ENCODE measurements at places on chromosomes 6 and 20.

GRCh38 chr6:137968455-137968804 is 101.4 kb downstream of the TNFAIP3 start:
- no peak for DNase-seq

DNA sequence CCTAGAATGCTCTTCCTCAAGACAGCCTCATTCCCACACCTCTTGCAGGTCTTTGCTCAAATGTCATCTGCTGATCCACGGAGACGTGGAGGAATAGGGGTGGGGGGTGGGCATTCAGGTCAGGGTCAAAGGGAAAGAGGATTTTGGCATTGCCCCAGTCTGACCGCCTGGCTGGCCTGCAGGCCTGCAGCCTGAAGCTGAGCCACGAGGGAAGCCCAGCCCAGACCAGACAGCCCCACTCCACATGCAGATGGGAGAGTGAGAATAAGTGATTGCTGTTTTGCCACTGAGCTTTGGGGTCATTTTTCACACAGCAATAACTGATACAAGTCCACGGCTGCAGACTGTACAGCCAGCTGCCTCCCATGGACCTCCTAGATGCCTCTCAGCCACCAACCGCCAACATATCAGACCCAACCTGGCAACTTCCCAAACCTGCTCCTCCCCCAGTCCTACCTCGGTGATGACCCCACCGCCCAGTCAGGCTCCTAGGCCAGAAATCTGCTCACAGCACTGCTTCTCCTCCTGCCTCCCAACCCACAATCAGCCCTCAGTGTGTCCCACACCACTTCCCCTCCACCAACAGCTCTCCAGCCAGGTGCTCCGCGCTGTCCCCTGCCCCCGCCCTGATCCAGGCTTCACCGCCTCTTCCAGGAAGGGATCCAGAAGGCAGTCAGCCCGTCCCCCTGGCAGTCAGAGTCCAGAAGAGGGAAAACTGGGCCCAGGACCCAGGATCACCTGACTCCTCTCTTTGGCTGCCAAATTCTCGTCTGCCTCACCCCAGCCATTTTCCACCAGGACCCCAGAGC is 14.0 kb downstream of the KIAA1755 start:
- DNase-seq = no peak

DNA sequence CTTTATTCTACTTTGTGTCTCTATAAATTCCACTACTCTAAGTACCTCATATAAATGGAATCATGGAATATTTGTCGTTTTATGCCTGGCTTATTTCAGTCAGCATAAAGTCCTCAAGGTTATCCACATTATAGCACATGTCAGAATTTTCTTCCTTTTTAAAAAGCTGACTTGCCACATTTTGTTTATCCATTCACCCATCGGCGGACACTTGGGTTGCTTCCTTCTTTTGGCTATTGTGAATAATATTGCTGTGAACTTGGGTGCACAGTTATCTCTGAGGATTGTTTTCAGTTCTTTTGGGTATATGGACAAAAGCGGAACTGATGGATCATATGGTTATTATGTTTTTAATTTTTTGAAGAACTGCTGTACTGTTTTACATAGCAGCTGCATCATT is 39.1 kb upstream of the ME1 start:
- DNase-seq = no peak

DNA sequence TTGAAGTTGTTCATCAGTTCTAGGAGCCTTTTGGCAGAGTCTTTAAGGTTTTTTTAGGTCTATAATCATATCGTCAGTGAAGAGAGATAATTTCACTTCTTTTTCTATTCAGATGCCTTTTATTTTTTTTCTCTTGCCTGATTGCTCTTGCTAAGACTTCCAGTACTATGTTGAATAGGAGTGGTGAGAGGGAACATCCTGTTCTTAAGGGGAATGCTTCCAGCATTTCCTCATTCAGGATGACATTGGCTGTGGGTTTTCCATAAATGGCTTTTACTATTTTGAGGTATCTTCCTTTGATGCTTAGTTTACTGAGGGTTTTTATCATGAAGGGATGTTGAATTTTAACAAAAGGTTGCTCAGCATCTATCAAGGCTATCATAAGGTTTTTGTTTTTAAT is 109.5 kb downstream of the CLVS2 start:
- DNase-seq = no peak

GRCh38 chr6:122918714-122919113 is 77.3 kb upstream of the CLVS2 start:
- no peak for DNase-seq

DNA sequence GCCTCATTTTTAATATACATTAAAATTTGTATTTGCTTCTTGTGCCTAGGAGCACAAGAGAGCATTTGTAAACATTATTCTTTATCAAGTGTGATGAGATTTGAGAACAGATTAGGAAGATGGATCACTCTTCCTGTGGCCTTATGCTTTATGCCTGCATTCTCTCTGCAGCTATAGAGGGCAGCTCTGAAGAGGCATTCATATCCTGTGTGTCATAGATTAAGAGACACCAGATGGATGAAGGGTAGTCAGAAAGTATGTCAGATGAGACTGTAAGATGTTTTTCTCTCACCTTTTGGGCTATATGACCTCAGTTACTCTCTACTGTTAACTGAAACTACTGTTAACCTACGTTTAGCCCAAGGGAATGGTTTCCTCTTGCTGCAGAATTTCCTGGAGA is 61.4 kb downstream of the DNAH8 start:
- DNase-seq = peak; percentile 23

GRCh38 chr6:39040080-39040673 is 8.4 kb upstream of the GLP1R start:
- no peak for DNase-seq

DNA sequence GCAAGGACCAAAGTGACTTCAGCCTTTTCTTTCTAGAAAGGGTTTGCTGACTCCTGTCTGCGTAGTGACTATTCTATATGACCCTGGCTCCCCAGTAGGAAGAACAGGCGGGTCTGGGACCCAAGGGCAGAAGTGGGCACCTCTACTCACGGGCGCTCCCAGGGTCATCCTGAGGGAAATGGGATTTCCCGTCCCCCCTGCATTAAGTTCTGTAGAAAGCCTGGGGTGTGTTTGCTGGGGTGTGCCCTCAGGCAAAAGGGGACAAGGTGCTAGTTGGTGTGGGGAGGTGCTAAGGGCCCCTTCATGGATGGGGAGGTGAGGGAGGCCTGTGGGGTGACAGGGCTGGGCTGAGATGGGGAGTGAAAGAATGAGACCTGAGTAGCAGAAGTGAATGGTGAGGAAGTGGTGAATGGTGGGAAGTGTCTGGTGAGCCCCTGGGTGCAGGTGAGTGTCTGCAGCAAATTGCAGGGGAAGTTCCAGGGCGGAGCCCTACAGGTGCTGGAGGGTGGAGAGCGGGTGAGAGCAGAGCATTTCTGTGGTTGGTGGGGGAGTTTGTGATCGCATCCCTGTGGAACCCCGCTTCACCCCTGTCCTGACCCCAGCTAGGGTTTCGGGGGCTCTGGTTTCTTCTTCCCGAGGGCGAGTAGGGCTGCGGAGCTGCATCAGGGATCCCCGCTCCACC is 21.1 kb downstream of the RAET1L start:
- DNase-seq = no peak

- no peak for DNase-seq
Measured at GRCh38 chr6:133187657-133188453, 53.3 kb upstream of the EYA4 start.

DNA sequence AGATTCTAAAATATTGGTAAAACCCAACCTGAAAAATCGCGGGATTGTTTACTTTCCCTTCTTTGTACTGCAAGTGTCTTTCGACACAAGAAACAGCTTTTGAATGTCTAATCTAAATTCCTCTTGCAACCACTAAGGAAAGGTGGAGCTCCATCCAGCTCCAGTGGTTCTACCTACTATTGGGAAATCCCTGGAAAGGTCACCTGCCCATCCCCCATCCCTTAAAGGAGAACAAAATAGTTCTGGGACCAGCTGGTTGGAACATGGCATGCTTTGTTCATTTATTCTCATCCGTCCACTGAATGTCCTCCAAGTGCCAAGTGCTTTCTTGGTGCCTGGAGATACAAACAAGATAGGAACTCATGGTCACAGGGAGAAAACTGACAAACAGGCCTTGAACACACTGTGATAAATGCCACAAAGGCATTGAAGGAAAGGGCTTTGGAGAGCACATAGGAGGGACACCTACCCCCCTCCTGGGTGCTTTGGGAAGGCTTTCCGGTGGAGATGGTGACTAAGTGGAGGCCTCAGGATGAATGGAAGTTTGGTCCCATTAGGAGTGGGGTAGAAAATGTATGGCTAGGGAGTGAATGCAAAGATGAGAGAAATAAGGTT is 2.3 kb upstream of the CITED2 start:
- peak; percentile 59 for DNase-seq

DNA sequence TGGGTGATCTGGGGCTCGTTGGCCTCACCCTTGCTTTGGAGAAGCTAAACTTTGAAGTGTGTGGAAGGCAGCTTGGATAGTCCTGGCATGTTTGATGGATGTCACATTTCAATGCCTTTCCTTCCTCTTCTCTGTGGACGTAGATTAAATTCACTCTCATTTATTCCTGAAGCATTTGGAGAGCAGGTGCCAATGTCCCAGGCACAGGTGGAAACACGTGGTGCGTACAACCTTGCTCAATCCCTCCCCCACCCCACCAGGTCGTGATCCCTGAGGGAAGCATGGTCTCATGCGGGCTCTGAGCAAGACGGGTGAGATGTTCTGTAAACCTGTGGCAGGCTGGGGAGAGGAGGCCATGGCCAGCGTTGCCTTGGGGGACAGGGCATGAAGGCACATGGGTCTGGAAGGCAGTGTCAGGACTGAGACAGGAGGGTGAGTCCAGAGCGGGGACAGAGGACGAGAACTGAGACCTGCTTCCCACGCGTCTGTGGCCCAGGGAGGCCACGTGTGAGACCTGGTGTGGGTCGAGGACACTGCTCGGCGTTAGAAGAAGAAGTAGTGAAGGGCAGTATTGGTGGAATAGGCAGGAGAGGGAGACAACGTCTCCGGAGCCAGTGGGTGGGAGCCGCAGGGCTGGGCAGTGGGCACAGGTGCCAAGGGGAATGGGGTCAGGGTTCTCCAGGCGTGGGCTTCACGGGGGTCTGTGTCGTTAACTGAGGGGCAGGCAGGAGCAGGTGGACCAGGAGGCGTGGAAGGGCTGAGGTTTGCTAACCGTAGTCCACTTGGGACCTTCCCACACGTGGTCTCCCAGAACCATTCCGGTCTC is 34.4 kb downstream of the SMOC2 start:
- no peak for DNase-seq

Data from trophoblast cell (in vitro differentiated cells and primary cell).